ENCODE measurements at places on chromosomes 7 and 10.

DNA sequence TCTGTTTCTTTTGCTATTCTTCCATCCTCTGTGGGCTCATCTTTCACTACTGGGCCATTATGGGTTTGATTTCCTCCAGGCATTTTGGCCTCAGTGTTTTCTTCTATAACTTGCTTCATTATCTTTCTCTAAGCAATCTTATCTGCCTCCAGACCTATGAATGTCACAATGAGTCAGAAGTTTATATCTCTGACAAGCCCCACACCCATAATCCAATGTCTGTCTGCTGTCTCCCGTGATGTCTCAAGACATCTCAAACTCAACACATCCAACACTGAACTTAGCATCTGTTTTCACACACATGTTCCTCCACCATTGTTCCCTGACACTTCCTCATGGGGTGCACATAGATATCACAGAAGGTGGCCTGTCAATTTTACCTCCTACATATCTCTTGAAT lies 46.7 kb upstream of the RHOBTB1 start:
- no peak for DNase-seq

DNA sequence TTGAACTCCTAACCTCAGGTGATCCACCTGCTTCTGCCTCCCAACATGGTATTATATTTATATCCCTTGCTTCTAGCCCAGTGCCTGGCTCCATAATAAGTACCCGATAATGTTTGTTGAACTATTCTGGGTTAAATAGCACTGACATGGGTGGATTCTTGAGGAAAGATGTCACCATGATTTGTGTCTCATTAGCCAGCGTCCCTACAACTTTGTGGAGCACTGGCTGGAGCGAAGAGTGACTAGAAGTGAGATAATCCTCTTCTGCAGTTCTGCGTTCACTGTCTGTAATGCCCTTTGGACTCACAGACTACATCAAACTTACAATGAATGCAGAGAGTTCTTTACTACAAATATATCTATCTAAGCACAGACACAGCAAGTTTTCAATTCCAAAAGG lies 16.9 kb upstream of the AKR1E2 start:
- no peak for DNase-seq

GRCh38 chr7:155173905-155174304 lies 103.8 kb downstream of the HTR5A start:
- DNase-seq = no peak

- no peak for DNase-seq
Observed at GRCh38 chr7:151013356-151013732, 10.9 kb downstream of the ATG9B start.

DNA sequence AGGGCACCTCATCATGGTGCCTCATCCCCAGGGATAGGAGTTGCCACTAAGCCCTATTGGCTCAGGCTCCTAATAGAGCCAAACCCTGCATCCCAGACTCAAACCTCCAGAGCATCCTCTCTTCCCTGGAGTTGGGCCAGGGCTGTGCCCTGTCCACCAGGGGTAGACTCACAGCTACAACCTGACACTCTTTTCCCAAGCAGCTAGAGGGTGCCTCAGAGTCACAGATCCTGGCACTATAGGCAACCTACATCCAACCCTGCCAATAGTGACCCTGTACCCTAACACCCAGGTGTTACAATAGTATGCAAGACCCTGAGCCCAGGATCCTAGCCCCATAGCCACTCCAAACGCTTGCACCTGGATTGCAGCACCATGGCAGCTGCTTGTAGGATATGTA lies 64.0 kb upstream of the PLA2G12B start:
- DNase-seq = no peak

DNA sequence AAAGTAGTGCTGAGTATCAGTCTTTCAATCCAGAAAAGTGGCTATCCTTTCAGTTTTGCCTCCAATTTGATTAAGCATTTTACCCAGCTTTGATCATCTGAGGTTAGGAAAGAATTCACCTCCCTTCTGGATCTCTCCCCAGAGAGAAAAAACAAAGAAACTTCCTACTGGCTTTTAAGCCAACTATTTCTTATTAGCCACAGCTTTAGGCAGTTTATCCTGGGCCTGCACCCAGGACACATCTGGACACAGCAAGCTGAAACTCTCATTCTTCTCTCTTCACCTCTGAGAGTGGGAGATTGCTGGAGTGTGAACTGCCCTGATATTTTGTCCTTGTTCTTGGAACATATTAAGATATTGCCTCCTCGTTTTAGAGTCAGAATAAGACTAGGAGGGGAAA lies 43.5 kb upstream of the LSM8 start:
- DNase-seq = no peak

DNA sequence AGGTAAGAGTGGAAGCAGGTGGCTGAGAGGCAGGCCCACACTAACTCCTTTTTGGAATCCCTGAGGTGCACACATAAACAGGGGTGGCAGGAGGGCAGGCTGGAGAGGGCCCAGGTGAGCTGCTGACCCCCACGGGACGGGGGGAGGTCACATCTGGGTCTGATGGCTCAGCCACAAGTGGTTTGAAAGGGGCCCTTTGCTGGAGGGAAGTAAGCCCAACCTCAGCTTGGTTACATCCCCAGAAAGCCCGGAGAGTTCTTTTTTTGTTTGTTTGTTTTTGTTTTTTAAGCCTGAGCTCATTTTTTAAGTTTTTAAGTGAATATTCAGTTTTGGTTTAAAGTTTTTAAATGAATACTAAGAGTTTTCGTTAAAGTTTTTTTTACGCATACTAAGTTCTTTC lies 72.8 kb upstream of the CUX1 start:
- DNase-seq = no peak

DNA sequence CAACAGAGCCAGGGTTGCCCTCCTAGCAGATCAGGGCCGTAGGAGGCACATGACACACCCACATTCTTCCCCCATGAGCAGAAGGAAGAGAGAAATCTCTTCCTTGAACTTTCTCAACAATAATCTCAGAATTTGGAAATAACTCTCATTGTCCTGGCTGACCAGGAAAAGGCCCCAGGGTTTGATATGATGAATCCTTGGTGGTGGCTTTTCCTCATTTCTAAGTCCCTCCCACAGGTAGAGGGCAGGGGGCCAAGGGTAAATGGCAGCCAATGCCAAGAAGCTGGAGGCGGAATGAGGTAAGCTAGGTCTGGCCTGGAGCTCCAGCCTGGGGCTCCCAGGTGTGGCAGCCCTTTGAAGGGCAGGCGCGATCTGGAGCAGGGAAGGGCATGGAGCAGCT lies 67.8 kb downstream of the GRB10 start:
- DNase-seq = no peak

GRCh38 chr7:128858380-128859231 lies 4.0 kb upstream of the ATP6V1F start:
- no peak for DNase-seq

GRCh38 chr10:6840201-6840691 lies 260.2 kb upstream of the PRKCQ start:
- no peak for DNase-seq

DNA sequence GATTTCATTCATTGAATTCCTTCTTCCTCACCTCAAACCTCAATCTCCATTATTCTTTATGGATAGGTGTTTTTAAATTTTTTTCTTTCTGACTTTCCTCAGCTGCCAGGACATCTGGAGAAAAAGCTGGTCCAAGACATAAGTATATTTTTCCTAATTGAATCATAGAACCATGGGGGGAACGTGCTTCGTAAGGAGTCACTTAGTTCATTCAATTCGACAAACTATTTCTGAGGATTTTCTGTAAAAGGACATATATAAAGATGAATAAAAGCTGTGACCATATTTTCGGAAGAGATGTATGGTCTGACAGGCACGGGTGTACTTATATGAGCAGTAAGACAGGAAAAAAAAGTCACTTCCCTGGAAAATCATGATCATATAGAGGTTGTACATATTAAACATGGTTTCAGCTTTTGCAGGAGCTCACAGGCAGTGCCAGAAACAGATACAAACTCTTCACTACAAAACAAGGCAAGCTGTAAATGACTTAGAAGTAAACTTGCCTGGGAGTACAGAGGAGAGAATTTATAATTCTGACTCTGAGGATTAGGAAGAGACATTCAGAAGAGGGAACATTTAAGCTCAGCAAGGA lies 88.2 kb upstream of the EGR2 start:
- no peak for DNase-seq

GRCh38 chr7:117889611-117890010 lies 16.4 kb upstream of the CTTNBP2 start:
- no peak for DNase-seq

GRCh38 chr7:32223721-32224120 lies 153.5 kb upstream of the PDE1C start:
- no peak for DNase-seq

DNA sequence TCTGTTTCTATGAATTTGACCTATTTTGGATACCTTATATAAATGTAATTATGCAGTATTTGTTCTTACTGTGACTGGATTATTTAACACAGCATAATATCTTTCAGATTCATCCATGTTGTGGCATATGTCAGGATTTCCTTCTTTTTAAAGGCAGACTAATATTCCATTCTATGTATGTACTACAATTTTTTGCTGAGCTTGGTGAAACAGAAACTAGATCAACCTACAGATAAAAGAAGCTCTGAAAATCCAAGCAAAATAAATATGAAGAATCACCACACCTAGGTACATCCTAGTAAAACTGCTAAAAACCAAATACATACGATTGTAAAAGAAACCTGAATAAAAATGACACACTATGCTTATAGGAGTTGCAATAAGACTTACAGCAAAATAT lies 300.5 kb downstream of the HTR7 start:
- no peak for DNase-seq

DNA sequence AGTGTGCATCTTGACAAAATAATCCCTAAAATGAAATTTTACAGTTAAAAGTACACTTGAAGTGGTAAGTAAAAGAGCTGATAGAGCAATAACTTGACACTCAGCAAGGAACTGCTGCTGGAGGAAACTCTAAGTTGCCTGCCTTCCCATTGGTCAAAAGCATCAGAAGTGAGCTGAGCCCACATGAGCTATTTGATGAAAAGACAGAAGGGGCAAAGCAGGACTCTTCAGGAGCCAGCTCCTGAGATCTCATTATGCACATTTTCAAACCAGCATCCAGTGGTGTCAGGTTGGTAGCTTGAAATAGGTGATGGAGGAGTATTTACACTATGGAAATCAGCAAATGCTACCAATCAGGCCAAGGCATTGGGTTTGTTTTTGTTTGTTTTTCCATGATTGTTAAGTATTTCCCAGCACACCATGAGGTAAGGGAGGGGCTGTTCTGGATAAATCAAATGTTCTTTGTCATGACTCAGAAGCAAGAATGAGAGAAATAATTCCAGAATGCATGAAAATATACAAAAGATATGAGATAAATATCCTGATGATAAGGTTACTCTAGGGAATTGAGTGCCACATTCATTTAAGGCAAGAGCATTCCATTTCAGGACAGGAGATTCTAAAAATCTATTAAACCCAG lies 316.6 kb downstream of the SNX13 start:
- no peak for DNase-seq

DNA sequence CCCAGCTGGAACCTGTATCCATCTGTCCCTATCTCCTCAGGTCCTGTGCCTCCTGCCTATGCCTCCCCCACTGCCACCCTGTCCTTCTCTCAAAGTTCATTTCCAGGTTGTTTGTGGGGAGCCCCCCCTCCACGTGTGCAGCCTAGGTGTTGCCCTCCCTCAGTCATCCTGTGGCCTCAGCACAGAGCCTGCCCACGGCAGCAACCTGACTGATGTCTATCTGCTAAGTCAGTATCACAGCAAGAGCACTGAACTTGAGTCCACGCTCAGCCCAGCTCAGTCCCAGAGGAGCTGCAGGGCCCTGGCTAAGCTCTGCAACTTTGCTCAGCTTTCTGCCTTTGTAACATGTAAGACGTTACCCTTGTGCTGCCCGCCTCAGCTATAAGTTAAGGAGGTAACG lies 28.7 kb downstream of the FAM53B start:
- no peak for DNase-seq

DNA sequence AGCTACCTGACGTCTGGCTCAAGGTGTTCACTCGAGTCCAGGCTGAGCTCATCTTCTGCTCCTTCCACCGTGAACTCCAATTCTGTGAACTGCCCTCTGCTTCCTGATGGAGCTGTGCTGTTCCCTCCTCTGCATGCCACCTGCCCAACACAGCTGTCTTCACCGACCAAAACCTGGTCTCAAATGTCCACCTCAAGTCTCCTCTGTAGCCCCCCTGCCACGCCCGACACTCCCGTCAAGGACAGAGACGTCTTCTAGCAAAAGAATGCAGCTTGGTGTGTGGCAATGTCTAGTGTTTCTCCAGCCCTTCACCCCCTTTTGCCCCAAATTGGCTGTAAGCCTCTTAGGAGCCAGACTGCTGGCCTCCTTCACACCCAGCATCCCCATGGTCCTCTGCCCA lies 305.1 kb downstream of the DNAJB6 start:
- no peak for DNase-seq

DNA sequence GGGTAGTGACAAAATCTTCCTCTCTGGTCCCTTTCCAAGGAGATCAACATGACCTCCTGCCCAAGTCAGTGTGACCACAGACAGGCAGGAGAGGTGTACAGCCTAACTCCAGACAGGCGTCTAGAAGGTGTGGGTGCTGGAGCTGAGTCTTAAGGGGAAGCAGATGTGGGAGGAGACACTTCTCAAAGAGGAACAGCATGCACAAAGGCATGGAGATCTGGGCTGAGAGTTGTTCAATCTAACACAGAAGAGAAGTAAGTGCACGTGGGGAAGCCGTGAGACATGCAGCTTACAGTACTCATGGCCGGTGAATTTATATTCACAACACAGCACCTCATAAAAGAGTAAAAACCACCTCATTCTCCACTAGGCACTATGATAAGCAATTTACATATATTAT lies 23.8 kb upstream of the GSDME start:
- no peak for DNase-seq

DNA sequence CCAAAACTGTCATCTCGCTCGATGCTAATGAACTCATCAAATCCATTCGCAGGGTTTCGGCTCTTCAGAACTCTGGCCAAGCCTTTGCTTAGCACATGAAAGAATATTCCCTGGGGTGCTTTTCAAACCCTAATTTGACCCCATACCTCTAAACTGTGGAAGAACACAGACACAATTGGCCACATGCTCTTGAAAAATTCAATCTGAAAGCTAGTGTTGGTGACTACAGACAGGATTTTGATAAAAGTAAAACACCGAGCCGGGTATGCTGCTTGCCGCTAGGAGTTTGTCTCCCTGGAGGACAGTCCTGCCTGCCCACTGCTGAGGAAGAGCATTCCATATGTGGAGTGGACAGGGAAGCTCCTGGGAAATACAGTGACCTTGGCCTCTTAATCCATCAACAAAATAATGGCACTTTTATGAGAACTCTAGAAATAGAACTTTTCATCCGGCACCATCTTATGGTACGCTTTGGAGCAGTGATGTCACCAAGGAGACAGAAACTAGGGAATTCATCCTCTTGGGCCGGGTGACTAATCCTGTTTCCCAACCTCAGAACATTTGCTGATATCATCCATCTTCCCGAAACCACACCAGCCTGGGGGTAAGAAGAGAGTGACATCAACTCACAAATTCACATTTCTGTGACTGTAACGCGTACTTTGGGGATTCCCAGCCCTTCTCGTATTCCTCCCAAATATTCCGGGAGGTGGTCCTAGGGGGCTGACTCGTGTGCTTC lies 34.2 kb downstream of the MTURN start:
- no peak for DNase-seq

DNA sequence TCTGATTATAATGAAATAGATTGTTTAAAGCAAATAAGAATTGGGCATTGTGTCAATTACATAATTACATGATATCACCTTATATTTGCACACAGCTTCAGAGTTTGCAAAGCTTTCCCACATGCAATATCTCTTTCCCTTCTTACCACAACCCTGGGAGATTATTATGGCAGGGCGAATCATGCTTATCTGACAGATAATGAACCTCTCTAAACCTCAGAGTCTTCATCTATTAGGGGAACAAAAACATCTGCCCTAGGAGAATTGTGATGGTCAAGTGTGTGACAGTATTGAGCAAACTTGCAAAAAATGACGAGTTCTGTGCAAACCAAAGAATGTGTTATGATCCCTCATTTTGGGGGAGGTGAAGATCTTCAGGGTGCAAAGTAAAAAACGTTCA lies 90.0 kb downstream of the MYOF start:
- no peak for DNase-seq

Measured in activated CD4-positive, CD25-positive, alpha-beta regulatory T cell treated with anti-CD3 and anti-CD28 coated beads, Interleukin-2, amount 50 U/mL, for 16 hours (primary cell).